Activated T-helper 1 cell treated with Interleukin-2 at 50 U/mL for 16 hours (primary cell): ENCODE measurements at places on chromosomes 13 and 19.

- no peak for DNase-seq
Measured at GRCh38 chr13:95552539-95553441, at the start of gene CLDN10. CLDN10 (plus strand) TSS chr13:95552720; CDS start chr13:95552754, 34 bp downstream.

DNA sequence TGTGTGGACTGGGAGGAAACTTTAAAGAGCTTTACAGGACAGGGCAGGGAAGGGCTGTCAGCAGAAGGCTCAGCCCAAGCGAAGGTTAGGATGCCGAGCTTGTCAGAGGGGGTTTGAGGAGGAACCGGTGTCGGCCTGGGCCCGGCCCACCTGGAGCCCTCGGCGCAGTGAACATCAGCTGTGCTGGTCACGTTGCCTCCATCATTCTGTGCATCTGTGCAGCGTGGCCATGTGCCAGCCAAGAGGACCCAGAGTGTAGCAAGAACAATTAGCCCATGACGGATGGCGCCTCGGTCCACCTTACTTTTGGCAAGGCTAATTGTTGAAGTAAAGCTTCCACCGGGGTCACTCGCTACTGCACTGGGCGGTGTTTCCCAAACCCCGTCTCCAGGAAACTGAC is 161.4 kb downstream of the PTPRS start:
- no peak for DNase-seq

- DNase-seq = no peak
Measured at GRCh38 chr13:79915114-79915811, 425.7 kb downstream of the SPRY2 start.

DNA sequence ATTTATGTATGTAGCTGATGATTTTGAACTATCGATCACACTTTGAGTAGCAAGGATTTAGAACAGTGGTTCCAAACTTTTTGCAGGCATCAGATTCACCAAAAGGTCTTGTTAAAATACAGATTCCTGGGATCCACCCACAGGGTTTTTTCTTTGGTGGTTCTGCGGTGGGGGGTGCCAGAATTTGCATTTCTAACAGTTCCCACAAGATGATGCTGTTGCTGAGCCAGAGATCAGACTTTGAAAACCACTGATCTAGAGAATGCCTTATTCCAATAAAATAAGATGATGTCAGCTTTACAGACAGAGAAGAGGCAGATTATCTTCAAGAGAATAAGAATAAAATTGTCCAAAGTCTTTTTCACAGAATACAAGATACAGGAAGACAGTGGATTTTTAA is 80.9 kb upstream of the SHISA2 start:
- DNase-seq = no peak

GRCh38 chr19:54918499-54918898 is 12.6 kb downstream of the NCR1 start:
- no peak for DNase-seq
